ENCODE measurements at places on chromosomes 7 and 10.

GRCh38 chr7:9516662-9517061 is 1083.3 kb downstream of the NXPH1 start:
- DNase-seq, result no peak

DNA sequence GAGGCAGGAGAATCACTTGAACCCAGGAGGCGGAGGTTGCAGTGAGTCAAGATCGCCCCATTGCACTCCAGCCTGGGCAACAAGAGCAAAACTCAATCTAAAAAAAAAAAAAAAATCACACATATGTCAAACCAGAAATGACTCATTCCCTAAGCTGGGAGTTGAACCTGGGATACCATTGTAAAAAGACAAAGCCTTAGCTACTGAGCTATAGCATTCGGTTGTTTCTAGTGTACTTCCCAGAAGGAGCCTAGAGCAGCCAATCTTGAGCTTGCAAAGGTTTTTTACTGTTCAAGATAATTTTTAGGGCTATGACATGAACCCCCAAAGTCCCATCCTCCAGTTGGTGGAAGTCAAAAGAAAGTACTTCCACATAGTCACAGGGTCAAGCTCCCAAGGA is 87.9 kb downstream of the ZNF467 start:
- DNase-seq, result no peak

DNA sequence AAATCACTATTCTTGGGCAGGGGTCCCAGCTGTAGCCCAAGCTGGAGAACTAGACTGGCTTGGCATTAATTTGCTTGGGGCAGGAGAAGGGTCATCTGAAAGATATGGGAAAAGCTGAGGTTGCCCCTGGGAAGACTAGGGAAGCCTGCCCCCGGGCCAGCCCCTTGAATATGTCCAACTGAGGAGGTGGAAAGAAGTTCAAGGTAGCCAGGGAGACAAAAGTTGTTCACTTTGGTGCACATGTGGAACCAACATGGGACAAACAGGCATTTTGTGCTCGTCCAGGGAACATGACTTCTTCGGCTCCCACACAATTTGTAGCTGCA is 1.4 kb upstream of the LRRC61 start:
- no peak for DNase-seq

- DNase-seq, result peak; percentile 50
Measured at GRCh38 chr10:133129071-133129858, 30.8 kb upstream of the KNDC1 start.

DNA sequence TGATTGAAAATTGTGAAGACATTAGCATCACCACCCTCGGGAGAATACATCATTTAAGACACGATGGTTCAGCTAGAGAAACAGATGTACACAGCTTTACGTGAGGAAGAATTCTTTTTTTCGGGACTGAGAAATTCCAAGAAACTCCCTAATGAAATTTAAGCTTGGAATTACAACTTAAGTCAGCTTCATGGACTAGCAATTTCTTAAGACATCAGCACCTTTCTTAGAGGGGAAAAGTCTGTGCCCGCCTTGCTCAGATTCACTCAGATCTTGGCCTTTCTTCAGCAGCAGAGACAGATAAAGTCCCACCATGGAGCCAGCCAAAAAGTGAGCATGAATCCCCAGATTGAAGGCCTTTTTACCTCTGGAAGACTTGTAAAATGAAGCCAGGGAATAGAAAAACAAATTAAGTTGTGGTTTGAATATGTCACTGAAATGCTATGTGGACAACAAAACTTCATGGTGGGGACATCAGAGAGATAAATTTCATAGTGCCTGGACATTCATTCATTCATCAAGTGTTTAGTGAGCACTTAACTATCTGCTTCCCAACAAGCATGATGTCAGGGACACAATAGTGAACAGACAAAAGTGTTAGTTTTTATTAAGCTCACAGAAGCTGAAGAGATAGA is 32.1 kb downstream of the PRKG1 start:
- DNase-seq, result no peak

- peak; percentile 84 for DNase-seq
Measured at GRCh38 chr10:60140651-60141632, 234.6 kb upstream of the CCDC6 start.

DNA sequence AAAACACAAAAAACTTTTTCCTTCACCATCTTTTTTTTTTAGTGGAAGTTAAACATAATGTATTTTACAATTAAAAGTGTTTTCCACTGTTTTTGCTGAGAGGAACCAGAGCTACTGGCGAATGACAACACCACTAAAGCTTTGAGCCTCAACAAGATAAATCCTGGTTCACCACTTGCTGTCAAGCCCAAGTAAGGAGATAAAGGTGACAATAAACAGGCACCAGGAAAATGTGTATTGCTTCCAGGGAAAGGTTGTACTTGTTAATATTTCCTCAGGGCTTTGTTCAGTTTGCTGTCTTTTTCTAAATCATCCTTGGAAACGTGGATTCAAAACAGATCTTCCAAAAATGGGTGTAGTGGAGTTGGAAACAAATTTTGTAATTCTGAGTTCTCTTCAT is 109.9 kb upstream of the ANKRD30A start:
- DNase-seq, result no peak

GRCh38 chr10:127302343-127302742 is 106.0 kb upstream of the INSYN2A start:
- DNase-seq, result no peak

DNA sequence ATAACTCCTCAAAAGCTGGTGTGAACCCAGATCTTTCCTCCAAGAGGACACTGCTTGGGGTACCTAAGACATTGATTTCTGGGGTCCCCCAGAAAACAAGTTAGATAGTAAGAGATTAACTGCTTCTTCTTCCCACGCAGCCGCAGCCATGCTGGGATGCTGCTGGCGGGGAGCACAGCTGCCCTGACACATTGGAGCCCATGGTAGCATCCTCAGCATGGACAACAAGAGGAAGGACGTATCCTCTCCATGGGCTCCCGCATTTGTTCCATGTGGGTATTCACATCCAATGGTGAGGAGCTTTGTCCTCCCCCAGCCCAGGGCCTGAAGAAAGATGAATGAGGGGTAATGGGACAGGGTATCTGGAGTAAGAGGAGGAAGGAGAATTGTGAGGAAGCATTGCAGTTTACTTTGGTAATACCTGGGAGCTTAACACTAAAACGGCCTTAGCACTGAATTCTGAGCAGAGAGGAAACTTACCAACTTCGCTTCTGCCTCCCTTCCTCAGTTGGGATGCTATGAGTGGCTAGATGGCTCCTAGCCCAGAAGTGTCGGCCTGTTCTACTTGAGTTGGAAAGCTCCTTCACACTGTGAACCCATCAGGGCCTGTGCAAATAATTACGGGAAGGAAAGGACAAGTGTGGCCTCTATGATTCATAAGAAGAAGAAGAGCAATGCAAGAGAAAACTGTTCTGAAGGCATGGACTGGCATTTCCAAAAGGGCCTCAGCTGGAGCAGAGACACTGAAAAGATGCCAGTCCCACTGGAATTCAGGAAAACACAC is 43.9 kb downstream of the C10orf120 start:
- no peak for DNase-seq
